ENCODE measurements at places on chromosomes 1 and 21.

DNA sequence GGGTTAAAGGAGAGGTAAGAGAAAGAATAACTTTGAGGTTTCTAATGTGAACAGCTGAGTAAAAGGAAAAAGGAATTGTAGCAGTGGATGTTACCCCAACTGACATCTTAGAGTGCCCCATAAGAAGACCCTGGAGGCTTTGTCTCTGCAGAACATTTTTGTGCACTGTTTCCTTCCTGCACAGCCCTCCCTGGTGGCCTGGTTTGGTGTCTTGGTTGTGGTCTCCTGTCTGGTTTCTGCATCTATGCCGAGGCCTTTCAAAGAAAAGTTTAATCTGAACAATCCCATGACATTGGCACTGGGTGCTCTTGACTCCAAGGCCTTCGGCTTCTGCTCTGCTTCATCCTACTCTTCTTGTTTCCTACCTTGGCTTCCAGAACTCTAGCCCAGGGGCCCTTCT, 57.8 kb downstream of the RHOU start:
- DNase-seq: no peak

GRCh38 chr1:7468248-7468647, 302.8 kb upstream of the VAMP3 start:
- no peak for DNase-seq

DNA sequence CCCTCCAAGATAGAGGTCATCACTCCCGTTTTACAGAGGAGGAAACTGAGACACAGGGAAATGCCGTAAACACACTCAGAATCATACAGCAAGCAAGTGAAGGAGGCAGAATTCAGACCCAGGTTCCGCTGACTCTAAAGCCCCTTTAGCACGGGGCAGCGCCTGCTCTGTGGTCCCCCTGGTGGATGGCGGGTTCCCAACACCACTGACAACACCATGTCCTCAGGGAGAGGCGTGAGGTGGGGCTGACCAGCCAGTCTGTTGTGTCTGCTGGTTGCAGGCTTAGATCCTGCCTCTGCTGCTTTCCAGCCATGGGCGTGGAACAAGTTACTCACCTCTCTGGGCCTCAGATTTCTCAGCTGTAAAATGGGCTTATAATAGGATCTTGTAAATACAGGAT, 617.3 kb downstream of the MATN1 start:
- peak; percentile 66 for DNase-seq

GRCh38 chr1:91624331-91624730, 123.7 kb downstream of the CDC7 start:
- DNase-seq: no peak

DNA sequence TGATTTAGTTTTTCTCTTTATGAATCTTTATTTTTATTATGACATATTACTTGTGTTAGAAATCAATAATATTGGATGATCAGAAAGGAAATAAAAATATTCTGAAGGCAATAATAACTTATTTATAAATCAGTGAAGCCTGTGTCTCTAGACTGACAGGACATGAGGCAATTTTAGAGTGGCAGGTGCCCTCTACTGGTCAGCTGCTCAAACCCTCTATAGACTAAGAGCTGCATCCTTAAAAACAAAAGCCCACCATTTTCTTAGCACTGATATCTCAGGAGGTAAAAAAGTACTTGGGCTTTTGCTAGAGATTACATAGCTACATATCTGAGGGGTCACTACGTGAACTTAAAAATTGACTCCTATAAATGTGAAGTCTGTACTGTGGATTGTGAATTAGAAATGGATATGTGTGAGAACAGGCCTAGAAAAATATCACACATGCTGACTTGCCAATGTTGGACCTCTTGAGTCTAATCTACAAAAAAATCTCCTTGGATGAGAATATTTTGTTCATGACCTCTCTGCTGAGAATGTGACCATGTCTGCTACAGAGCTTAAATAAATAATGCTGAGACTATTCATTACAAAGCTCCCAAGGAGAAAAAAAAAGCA, 597.9 kb upstream of the ADAMTS5 start:
- no peak for DNase-seq

GRCh38 chr1:36922071-36922470, 112.2 kb downstream of the GRIK3 start:
- DNase-seq: no peak

GRCh38 chr1:228465571-228466146, 21.5 kb upstream of the RNF187 start:
- DNase-seq: no peak

- no peak for DNase-seq
Measured at GRCh38 chr21:15149600-15150224, 84.9 kb upstream of the NRIP1 start.

DNA sequence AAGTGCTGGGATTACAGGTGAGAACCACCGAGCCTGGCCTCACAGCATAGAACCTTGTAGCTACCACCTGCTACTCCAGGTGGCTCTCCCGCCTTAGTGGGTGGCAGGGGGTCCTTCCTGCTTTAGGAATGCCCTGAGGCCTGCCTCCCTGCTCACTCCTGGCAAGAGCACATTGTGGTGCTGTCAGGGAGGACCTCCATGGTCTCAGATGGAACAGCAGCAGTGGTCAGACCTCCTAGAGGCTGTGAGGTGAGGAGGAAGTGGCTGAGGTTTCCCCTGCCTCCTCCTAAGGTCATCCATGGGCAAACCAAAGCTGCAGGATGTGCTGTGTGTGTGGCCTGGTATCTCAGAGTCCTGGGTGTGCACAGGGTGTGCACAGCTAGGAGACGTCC, 6.7 kb downstream of the SOX13 start:
- DNase-seq: no peak

DNA sequence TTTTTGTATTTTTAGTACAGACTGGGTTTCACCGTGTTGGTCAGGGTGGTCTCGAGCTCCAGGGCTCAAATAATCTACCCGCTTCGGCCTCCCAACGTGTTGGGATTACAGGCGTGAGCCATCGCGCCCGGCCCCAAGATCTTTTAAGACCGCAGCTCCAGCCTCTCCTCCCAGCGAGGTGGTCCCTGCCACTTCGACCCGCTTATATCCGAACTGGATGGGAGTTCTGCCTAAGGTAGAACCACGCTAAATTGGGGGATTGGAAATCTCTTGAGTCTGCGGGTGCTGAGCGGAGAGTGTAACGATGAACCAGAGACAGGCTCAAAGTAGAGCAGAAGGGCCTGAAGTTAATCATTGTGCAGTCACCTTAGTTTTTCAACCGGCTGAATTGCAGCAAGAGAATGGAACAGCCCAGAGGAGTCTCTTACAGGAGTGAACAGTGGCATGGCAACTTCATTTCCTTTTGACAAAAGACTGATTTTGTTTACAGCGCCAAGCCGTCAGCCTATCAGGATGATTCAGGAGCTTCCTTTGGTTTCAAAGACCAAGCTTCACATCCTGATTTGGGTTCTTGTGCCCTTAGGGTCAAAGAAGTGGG, 726 bp upstream of the CYB5R1 start:
- DNase-seq: peak; percentile 30

- no peak for DNase-seq
Measured at GRCh38 chr1:159469921-159470533, 30.5 kb downstream of the OR10J1 start.

- no peak for DNase-seq
Measured at GRCh38 chr1:50517488-50517887, 94.2 kb upstream of the DMRTA2 start.

DNA sequence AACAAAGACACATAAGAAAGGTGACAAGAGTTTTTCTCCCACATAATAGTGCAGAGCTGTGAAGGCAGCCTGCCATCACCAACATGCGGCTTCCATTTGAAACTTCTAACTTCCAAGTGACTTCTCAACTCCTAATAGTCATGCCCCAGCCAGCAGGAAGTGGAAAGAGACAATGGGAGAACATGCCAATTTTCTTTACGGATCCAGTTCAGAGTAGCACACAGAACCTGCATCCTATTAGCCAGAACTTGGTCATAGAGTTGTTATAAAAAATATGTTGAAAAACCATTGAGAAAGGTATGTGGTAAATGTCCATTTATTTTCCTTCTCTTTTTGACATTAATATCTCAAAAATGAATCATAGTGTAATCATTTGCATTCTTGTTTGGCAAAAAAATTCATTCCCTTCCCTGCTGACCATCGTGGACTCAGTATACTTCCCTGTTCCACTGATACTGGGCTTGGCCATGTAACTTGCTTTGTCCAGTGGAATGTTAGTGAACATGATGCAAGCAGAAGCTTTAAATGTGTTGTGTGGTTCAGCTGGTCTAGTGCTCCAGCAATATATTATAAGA, 197.4 kb downstream of the SEC16B start:
- DNase-seq: no peak

- DNase-seq: peak; percentile 96
Measured at GRCh38 chr1:87684713-87685205, 356.1 kb downstream of the LMO4 start.

- no peak for DNase-seq
Measured at GRCh38 chr1:16402742-16403141, 34.5 kb downstream of the SPATA21 start.

GRCh38 chr1:185486346-185486745, 169.3 kb upstream of the IVNS1ABP start:
- no peak for DNase-seq

- peak; percentile 69 for DNase-seq
Measured at GRCh38 chr1:154749078-154749760, 120.9 kb downstream of the KCNN3 start.

GRCh38 chr1:59333626-59334277, 36.9 kb downstream of the FGGY start:
- no peak for DNase-seq

- no peak for DNase-seq
Measured at GRCh38 chr21:39480271-39480670, 28.5 kb downstream of the SH3BGR start.

DNA sequence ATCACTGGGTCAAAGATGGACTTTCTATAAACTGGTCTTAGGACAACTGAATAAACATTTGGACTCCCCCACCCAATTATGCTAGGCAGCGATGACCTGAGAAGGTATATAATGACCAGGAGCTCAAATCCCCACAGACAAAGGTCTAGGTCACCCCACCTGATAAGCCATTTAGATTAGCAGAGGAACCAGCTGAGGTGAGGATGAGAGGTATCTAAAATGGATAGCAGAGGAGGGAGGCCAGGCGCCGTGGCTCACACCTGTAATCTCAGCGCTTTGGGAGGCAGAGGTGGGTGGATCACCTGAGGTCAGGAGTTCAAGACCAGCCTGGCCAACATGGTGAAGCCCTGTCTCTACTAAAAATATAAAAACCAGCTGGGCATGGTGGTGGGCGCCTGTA, 33.7 kb downstream of the PABPC4 start:
- no peak for DNase-seq

GRCh38 chr1:44714532-44714931, 16.4 kb downstream of the RNU5D-1 start:
- no peak for DNase-seq

- no peak for DNase-seq
Measured at GRCh38 chr1:192802406-192802805, 6.4 kb upstream of the RGS2 start.

DNA sequence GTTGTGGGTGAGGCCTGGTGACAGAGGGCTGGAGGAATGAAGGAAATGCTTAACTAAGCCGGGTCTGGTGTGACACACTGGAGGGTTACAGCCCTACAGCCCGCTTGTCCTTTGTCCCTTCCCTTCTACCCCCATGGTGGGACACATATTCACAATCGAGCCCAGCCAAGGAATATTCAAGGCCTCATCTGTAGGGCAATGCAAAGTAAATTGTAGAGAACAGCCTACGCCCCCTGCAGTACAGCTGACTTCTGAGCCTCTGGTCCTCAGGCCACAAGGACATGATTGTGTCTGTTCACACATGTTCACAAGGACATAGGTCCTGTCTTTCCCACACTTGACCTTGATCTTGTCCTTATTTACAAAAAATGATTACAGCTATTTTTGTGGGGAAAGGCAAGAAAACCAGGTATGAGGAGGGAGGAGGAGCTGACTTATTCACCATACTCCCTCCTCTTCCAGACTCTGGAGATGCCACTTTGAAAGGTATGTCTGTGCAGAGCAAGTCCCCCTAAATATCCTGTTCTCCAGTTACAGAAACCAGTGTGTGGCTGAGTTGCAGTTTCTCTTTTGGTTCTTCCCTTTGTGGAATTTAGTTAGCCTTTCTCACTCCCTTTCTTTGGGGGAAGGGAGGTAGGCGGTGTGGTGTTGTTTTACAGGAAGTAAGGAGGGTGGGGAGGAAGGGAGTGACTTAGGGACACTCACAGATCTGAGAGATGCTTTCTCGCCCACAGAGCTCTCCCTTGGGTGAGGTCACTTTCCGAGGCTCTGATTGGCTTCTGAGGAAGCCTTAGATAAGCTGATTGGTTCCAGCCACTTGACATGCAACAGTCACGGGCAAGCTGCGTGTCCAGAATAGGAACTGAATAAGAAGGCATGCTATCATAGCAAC, 14.6 kb downstream of the POLR3GL start:
- peak; percentile 25 for DNase-seq

GRCh38 chr21:18801468-18801867, 397.9 kb upstream of the TMPRSS15 start:
- DNase-seq: peak; percentile 0

DNA sequence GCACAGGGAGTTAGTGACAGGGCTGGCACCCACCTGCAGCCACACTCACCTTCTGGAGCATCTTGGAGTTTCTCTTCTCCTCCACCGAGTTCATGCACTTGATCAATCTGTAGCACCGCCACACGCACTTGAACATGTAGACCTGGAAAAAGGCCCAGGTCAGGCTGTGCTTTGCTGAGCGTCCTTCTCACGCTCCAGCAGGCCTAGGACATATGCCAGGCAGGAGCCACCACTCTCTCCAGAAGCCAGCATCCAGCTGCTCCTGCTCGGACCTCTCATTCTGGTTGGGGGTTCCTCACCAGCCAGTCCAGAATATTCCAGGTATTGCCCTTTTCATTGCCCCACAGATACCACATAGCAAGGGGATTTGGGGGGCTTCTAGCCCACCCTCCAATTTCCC, 11.7 kb upstream of the MATN1 start:
- no peak for DNase-seq

DNA sequence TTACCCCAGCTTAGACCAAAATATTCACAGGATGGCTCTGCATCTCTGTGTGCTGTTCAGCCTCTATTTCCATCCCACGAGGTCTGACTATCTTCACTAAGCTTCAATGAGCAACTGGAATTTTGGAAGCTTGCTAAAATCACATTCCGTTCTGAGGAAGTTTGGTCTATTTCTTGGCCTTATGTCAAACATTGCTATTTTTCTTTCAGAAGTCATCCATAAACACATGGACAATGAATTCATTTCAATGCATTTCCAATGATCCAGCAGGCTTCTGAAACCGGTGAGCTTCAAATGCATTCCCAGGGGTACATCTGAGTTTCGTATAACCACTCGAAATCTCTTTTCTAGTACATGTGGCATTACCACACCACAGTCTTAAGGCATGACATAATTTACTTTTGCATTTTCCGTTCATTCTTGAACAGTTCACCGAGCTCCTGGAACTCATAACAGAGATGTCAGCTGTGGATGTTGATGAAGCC, 294.1 kb upstream of the KAZN start:
- no peak for DNase-seq

Measured in NCI-H526 (cell line).